ENCODE measurements at places on chromosomes 16 and 17. TPM values are rescaled to one million over a fixed set of nuclear protein-coding genes. Genes with fewer than 3 reads are reported as not detected.

- no peaks in the 10 kb centered on the region for H3K36me3 ChIP-seq
- peaks cover 3% of the 10 kb centered on the region for H3K4me1 ChIP-seq
- no peak overlapping the region for H3K4me3 ChIP-seq
- peaks cover 7% of the 10 kb centered on the region for H3K27me3 ChIP-seq
- no peak overlapping the region for H3K27ac ChIP-seq
- DNase-seq, result no peak
These were observed 284.8 kb upstream of the MAF start for GRCh38 chr16:79885320-79885719.

DNA sequence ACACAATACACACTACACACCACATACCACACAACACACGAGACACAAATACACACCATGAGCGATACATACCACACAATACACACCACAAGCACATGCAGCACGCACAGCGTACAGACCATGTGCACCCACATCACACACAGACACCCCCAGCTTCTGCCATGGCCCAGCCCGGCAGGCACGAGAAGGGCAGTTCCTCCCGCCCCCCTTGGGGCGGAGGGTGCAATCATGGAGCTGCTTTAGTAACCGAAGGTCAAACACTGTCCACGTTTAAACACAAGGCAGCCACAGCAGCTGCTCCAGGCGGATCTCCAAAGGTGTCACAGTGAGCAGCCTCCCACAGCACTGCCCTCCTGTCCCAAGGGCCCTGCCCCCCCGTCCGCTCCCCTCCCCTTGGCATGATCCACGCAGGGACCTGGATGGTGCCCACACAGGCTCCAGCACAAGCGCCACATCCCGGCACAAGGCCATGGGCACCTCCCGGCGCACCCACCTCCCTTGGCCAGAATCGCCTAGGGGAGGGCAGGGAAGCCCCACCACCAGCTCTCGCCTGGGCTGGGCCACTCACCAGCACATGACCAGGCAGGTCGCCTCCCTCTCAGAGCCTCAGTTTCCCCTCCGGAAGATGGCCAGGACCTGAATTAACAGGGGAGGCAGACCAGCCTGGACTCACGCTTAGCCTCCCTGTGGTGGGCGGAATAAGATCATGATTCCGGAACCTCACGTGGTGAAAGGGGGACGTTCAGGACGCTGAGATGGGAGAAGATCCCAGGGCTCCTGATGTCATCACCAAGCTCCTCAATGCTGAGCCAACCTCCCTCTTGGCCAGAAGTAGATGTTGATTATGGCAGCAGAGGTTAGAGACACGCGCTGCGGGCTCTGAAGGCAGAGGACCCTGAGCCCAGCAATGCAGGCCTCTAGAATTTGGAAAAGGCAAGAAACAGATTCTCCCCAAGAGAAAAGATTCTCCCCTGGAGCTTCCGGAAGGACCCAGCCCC, 32.6 kb upstream of the ZNF469 start:
- peaks cover 8% of the 10 kb centered on the region for H3K4me1 ChIP-seq
- no peak overlapping the region for H3K27ac ChIP-seq
- H3K27me3 ChIP-seq, result no peaks in the 10 kb centered on the region

- H3K4me1 ChIP-seq, result no peaks in the 10 kb centered on the region
- peaks cover 6% of the 10 kb centered on the region for H3K27me3 ChIP-seq
- peak; percentile 30 for DNase-seq
- no peak overlapping the region for H3K27ac ChIP-seq
- H3K36me3 ChIP-seq, result no peaks in the 10 kb centered on the region
- no peak overlapping the region for H3K4me3 ChIP-seq
These were observed 36.1 kb downstream of the WNT3 start for GRCh38 chr17:46782250-46782953.

DNA sequence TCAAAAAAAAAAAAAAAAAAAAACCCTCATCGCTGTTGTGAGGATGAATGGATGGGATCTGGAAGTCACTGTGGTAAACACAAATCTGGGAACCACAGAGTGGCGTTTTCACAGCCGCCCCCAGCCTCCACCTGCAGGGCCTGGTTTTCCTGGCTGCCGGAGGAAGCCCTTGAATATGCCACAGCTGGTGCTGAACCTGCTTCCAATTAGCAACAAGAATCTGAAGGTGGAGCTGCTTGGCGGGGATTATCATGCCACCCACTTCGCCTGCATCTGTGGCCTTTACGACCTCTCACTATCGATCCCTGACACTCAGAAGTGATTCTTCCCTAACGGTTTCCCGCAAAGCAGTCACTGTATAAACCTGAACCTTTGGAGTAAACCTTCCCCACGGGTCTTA, 16.1 kb downstream of the MRM3 start:
- H3K27ac ChIP-seq, result no peak overlapping the region
- no peak overlapping the region for H3K4me3 ChIP-seq
- H3K36me3 ChIP-seq, result no peaks in the 10 kb centered on the region

The GP1BA gene
- total RNA-seq, result not detected

The DOC2B gene
- not detected for total RNA-seq

The PSMC3IP gene
- 14.7 TPM for total RNA-seq
